Hematopoietic multipotent progenitor cell (in vitro differentiated cells): ENCODE measurements at places on chromosomes 2 and 18.

DNA sequence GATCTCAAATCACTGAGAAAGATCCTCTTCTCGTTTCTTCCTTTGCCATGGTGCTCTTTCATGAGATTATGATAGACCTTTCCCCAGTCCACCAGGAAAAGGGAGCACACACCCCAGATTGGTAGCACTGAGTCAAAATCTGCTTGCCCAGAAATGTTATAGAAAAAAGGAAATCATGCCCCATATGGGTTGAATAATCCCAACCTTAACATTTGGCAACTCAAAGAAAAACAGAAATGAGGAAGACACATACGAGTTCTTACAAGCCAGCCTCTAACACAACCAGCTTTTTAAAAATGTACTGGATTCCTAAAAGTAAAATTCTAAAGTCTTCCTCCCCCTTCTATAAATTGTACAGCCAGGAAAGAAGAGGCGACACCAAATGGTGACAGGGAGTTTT, 103.0 kb downstream of the ANKRD44 start:
- DNase-seq, result no peak

DNA sequence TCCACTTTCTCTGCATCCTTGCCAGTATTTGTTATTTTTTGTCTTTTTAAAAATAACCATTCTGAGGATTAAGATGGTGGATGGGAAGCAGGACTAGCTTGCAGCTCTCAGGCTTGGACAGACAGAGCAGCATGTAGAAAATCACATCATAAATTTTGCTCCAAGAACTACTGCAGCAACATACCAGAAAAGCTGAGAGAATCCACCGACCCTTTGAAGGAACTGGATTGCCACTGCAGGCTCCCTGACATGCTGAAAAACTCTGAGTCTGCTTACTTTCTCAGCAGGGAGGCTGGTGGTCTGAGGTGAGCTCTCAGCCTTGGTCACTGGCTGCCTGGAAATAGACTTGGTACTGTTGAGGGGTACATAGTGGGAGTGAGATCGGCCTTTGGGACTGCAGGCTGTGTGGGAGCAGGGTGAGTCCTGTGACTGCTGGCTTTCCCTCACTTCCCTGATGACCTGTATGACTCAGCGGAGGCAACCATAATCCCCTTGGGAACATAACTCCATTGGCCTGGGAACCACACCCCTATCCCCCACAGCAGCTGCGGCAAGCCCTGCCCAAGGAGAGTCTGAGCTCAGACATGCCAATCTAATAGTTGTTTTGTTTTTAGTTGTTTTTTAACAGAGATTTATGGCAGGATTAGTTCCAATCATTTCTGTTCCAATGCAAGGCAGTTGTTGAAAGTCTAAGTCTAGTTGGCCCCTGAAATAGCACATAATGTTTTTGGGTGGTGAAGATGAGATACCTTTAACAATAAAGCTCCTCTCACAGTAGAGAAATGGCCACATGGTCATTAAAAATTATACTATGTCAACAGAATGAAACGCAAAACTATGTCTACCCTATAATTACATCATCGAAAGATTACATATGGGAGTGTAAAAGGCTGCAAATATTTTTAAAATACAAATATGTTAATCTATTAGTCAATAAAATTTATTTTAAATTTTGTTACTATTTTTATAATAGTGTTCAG, 414.2 kb upstream of the CHAC2 start:
- no peak for DNase-seq

- no peak for DNase-seq
Observed at GRCh38 chr2:44522846-44523245, 161.1 kb downstream of the CAMKMT start.

DNA sequence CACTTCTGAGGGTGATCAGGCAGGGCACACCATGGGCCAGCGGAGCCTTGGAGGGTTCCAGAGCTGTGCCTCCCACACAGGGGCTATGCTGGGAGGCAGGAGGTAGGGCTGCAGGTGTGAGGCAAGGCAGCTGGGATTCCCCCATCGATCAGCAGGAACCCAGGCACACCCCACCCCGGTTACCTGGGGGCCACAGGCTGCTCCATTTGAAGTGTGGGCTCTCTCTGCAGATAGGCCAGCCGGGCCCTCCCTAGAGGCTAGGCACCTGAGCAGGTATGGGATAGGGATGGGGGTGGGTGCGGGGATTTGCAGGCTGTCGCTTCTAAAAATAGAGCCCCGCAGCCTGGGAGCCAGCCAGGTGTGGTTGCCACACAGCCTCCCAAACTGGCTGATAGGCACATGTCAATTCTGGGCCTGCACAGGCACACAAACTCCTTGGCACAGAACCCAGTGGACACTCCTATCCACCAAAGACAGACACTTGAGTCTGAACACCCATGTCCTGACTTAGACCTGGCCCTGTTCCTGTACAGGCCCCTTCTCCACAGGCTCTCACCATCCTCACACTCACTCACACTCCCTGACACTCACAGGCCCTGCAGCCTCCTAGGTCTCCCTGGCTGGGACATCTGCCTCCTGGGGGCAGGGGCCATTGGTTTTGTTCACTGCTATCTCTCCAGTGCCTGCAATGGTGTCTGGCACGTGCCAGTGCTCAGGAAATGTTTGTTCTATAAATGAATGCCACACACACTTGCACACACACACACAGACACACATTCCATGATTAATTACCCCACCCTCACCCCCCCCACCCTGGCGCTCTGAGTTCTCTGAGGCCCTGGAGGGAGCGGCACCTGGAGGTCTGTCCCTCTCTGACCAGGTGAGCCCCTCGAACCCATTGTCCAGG, 73.4 kb downstream of the ZFP36L2 start:
- DNase-seq, result no peak

DNA sequence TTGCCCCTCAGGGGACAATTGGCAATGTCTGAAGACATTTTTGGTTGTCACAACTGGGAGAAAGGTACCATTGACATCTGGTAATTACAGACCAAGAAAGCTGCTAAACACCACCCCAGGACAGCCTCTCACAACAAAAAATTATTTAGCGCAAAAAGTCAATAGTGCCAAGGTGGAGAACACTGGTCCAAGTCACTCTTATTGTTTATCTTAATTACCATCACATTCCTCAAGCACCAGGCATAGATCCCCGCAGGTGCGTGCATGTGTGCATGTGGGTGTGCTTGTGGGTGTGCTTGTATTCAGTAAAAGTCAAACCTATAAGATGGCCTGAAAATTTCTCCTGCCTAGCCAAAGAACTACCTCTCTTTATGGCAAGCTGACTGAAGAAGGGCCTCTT, 74.9 kb upstream of the WDR75 start:
- no peak for DNase-seq

- DNase-seq, result no peak
Observed at GRCh38 chr2:174836995-174837390, 72.7 kb upstream of the CHRNA1 start.

DNA sequence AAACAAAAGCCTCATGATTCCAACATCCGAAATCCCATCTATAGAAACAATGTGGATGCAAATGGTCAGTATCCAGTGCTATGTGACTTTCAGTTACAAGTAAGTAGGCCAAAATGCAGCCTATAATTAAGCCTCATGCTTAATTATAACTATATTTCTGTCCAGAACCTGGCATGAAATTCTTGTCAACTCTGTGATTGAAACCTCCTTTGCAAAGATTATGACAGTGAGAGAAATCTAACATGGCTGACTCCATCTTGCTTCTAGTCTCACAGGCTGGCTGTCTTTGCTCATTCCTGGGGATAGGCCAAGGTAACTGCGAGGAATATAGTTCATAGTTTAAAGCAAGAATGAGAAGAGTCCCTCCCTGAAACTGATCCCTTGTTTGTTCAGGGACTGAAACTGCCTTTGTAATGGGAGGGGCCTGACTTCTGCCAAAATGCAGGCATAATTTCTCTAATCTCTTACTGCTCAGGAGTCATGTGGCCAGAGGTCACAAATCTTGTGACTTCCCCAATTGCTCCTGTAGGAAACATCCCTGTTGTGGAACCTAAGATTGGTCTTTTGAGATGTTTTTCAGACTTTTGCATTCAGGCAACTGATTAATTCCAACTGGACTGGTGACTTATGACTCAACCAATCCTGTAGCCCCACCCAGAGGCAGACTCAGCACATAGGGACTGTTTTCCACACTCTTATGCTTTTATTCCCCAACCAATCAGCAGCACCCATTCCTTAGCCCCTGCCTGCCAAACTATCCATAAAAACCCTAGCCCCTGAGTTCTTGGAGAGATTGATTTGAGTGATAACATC, 84.5 kb upstream of the TLK1 start:
- no peak for DNase-seq

- no peak for DNase-seq
Observed at GRCh38 chr2:113202305-113203216, 28.8 kb downstream of the PSD4 start.

DNA sequence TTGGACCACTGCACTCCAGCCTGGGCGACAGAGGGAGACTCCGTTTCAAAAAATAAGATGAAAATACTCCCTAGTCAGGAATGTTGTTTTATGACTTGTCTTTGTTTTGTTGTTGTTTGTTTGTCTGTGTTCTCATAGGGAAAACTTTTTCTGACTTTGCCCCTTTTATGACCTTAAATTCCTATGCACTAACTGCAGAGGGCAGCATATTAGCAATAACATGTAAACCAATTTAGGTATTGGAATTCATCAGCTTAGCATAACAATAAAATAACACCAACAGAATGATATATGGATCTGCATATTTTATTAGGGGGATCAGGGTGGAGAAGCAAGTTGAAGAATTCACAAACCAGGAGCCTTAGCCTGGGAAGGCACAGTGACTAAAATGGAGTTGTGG, 631.5 kb downstream of the SUCLG1 start:
- DNase-seq, result no peak
